Activated CD4-positive, alpha-beta T cell treated with anti-CD3 and anti-CD28 coated beads, Interleukin-2, amount 10 ng/mL, durations not matched to agents 7 days and 5 days (primary cell): ENCODE measurements at places on chromosomes 7 and 10.

DNA sequence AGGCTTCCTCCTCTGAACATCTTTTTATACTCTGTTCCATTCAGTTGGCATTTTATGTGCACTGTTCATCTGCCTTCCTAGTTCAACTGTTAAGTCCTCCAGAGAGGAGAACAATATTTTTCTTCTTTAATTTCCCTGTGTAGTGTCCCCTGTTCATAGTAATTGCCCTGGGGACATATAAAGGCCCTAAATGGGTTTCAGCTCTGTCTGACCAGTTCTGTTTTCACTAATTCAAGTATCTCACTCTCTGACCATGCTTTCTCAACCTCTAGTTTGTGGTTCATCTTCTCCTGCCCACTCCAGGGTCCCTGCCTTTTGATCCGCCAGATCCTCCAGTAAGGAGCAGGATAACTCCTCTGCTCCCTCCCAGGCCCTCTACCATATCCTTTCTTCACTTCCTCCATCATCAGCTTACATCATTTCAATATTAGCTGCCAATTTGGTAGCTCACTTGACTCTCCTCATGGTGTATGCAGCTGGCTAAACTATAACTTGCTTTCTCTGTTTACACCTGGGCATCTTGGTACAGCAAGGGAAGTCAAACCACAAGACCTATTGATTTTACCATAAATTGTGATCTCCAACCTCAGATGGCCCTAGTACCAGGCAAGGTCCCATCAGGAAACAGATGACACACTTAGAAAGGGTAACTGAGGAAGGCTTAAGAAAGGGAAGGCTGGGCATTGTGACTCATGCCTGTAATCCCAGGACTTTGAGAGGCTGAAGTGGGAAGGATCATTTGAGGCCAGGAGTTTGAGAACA is 17.7 kb upstream of the C10orf67 start:
- no peak for DNase-seq

DNA sequence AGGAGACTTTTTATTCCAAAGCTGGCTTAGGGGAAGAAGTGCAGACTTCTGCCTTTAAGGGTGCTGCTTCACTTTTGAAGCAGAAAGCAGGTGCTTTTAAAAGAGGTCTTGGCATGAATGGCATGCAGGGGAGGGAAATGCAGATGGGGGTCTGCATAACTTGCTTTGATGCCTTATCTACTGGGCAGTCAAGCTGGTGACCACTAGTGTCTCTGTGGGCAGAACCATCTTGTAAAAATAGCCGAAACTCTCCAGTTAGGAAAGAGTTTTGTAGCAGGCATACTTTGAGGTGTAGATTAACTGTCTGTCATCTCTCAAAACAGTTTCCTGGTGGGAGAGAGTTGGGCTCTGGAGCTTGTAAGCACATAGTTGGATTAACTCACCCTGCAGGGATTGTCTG is 9.9 kb upstream of the CTNNA3 start:
- no peak for DNase-seq

- DNase-seq, result no peak
Measured at GRCh38 chr10:95504246-95504691, 56.9 kb downstream of the SORBS1 start.

DNA sequence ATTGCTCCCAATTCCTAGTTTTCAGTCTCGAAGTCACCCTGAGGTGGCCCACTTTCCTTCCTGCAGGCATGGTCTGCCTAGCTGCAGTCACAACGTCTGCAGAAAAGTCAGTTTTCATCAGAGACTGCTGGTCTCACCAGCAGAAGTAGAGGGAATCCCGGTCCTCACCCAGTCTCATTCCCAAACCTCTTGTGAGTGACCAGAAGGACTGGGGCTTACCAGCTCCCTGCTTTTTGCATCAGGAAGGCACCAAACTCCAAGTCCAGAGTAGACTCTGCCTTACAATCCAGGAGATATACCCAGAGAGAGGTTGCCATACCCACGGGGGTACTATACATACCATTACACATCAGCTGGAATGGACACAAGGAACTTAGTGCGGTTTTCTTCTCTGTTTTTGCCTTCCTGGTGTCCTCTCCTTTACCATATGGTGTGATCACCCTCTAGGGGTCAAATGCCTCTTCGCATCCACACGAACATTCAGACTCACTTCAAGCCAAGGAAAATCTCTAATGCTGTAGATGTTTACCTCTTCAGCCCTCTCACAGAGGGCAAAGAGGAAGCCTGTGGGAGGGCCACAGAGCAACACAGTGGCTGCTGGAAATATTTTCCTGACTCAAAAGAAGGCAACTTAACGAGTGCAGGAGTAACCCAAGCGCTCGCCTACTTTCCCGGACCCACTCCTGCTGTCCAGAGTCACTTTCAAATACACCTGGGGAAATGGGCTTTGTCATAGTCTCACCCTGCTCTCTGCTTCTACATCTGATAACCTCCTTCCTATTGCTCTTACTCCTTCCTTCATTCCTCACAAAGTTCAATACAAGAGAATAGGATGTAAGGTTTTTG is 220.9 kb downstream of the C7orf25 start:
- no peak for DNase-seq

DNA sequence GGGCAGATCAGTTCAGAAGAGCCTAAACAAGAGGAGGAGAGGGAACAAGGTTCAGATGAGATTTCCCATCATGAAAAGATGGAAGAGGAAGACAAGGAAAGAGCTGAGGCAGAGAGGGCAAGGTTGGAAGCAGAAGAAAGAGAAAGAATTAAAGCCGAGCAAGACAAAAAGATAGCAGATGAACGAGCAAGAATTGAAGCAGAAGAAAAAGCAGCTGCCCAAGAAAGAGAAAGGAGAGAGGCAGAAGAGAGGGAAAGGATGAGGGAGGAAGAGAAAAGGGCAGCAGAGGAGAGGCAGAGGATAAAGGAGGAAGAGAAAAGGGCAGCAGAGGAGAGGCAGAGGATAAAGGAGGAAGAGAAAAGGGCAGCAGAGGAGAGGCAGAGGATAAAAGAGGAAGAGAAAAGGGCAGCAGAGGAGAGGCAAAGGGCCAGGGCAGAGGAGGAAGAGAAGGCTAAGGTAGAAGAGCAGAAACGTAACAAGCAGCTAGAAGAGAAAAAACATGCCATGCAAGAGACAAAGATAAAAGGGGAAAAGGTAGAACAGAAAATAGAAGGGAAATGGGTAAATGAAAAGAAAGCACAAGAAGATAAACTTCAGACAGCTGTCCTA is 52.7 kb upstream of the AGBL3 start:
- DNase-seq, result no peak

GRCh38 chr7:25429731-25430130 is 201.4 kb upstream of the NPVF start:
- DNase-seq, result no peak
